HT1080 (cell line): ENCODE measurements at places on chromosomes 12 and 14.

- no peak for DNase-seq
These were observed 6.5 kb downstream of the PRICKLE1 start for GRCh38 chr12:42583016-42583415.

DNA sequence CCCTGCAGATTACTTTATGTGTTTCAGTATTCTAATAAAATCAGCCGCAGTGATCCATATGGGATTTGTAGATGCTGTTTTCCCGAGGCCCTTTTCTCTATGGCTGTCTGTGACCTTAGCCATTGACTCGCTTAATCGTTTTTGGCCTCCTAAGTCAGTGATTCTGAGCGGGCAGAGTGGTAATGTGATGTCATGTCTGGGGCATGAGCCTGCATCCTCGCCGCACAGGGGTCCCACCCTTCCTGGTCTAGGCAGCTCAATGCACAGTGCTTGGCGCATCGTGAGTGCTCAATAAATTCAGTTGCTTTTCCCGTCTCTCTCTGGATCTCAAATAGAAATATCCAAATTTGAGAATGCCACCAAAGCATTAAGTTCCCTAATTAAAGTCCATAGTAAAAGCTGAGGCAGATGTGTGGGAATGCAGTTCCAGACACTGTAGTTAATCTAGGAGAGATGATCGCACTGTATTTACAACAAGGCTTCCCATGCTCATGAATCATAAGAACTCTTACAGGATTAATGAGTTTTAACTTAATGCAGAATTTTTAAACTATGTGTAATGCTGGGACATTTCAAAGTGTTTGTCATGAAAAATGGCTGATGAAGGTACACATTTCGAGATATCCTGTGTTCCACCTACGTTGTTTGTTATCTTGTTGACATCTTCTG lies 29.3 kb downstream of the HMGA2 start:
- no peak for DNase-seq

DNA sequence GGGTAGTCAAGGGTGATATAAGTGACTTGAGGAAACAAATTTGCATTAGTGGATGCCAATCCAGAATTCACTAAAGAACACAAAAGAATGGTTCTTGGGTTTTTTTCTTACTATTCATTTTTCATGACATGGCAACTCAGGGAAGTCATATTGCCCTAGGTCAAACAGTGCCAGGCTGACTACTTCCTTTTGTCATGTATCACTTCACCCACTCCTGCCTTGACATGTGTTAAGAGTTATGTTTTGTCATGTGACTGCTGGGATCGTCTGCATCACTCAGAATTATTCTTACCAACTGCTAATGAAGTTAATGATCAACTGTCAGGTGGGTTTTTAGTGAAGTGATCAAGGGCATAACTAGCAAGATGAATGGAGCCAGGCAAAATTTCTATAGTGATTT lies 74.2 kb downstream of the PRORP start:
- DNase-seq: no peak

DNA sequence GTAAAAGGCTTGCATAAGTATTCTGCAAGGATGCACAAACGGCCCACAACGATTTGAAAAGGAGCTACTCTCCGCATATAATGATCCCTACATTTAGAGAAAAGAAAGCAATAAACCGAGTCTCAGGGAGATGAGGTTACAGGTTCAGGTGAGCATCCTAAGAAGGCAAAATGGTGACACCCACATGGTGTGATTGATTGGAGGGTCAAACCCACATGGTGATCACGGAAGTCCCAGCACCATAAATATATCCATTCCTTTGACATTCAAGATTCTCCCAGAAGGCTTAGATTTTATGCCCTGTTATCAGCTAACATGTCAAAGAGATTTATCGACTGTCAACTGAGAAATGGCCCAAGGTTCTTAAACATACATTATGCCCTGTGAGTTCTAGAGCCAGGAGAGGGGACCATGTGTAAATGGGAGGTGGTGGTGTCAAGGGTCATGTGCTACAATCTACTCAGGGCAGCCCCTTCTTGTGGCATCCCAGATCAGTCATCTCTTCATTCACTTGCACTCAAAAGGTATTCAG lies 282.2 kb downstream of the EMP1 start:
- no peak for DNase-seq

DNA sequence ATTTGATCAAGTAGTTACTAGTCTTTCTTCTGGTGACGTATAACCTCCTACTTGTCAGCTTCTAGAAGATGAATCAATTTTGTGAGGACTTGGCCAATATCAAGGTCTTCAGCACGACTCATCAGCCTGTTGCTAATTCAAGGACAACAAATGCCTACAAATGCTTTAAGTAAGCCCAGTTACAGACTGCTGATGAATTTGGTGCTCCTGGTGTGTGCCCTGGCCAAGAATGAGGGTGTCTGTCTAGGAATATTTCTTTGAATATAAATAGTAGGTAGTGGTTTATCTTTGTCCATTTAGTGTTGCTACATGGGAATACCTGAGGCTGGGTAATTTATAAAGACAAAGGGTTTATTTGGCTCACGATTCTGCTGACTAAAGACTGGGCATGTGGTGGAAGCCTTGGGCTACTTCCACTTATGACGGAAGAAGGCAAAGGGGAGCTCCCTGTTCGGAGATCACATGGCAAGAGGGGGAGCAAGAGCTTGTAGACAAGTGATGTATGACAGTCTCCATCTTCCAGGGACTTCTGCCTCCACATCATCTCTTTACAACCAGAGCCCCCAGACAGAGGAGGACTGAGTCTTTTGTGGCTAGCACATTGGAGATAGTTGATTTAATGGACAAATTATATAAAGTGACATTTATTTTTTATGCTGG lies 180.2 kb downstream of the CRADD start:
- DNase-seq: peak; percentile 20

DNA sequence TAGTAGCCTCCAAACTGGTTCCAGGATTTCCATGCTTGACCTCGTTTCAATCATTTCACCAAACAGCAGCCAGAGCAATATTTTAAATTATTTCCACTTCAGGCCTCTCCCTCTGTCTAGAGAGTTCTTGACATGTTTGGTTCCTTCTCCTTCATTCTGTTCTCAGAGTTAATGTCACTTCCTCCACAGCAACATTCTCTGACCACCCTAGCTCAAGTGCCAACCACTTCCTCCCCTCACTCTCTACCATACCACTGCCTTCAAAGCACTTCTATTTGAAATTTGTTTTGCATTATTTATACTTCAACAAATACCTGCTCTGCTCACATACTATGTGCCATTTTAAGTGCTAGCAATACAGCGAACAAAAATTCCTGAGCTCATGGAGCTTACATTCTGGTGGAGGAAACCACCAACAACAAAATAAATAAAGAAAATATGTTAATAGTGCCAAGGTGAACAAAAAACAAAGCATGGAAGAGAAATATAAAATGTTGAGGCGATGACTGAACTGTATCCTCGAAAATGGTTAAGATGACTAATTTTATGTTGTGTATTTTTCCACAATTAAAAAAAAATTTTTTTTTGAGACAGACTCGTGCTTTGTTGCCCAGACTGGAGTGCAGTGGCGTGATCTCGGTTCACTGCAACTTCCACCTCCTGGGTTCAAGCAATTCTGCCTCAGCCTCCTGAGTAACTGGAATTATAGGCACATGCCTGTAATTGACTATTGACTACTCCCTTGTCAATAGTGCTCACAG lies 17.3 kb downstream of the BAZ1A start:
- no peak for DNase-seq

GRCh38 chr12:92784356-92784755 lies 81.6 kb downstream of the PLEKHG7 start:
- no peak for DNase-seq

GRCh38 chr12:27711317-27711682 lies 668 bp downstream of the MRPS35 start:
- DNase-seq: no peak

DNA sequence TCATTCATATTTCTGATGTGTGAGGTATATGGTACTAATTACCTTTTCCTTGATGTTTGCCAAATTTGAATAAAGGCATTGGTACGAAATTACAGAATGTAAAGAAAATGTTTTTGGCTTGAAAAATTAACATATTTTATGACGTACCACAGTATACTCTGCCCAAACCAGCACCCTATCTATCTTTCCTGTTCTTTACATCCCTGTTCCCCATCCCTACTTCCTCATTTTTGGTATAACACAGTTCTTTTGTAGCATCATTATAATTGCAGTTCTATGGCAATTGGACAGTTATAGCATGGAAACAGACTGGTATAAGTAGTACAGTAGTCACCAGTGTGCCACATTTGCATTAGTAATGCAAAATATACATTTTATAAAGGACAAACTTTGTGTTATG lies 7.0 kb upstream of the CCT2 start:
- DNase-seq: no peak

- DNase-seq: no peak
These were observed 64.3 kb downstream of the DAD1 start for GRCh38 chr14:22524784-22525161.

GRCh38 chr12:41944216-41944615 lies 200.5 kb downstream of the GXYLT1 start:
- no peak for DNase-seq

DNA sequence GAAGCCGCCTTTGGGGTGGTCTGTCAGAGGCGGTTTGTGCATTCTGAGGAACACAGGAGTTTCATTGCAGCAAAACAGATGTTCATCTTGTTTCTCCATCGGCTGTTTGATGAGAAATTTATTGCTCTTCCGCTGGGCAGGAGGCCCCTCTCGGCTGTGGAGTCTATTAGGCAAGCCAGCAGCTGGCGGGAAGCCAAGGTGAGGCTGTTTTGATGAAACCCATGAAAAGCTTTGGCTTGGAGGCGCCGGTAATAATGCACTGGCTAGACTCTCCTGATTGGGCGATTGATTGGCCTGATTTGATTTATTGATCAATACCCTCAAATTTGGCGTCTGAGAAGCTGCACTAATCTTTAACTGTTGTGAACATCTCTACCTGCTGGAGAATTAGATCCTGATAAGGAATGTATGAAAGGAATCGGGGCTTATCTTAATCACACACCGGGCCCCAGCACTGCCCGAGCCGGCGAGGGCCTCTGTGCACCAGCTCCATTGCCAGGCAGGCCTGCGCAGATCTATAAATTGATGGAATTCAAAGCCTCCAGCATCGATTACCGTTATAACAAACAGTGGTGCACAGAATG lies 187.7 kb downstream of the PHETA1 start:
- DNase-seq: no peak

DNA sequence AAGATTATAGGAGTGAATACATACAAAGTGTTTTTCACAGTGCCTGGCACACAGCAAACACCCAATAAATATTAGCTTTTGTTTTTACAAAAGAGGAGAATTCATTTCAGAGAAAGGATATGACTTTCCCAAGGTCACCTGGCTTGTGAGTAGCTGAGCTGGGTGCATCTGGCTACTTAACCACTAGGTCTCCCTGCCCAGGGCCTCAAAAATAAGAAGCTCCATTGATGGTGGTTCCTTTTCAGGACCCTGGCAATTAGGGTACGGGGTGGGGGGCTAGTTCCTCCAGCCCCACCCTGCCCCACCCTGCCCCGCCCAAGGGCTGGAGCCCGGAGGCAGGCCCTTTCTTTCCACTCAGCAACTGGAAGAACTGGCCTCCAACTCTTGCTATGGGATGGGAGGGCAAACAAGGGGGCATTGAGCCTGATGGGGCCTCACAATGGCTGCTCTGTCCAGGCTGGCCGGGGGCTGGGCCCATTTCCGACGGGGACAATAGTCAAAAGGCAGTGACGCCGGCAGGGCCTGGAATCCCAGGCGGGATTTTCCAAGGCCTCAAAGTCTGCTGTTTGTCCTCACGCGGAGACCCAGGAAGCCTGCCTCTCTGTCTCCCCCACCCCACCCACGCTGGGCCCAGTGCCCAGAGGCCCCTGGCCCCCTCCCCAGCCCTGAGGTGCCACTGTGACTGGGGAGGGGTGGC lies 8.2 kb upstream of the ATG101 start:
- DNase-seq: no peak

GRCh38 chr12:100801320-100801719 lies 6.7 kb downstream of the ANO4 start:
- no peak for DNase-seq

DNA sequence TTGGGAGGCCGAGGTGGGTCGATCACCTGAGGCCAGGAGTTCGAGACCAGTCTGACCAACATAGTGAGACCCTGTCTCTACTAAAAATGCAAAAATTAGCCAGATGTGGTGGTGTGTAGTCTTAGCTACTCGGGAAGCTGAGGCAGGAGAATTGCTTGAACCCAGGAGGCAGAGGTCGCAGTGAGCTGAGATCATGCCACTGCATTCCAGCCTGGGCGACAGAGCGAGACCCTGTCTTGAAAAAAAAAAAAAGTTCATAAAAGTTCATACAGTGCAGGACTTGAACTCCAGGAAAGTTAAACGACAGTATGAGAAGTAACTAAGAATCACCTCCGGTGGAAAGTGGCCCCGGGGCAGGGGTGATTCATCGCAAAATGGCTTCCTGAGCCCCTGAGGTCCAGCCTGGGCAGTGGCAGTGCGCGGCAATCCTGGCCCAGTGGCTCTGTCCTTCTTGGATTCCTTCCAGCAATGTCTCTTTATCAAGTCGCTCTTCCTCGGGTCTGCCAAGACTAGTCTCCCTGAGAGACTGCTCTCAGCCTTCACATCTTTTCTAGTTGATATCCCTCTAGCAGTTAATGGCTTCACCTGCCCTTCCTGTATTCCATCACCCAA lies 16.7 kb upstream of the MAP1LC3B2 start:
- DNase-seq: no peak

DNA sequence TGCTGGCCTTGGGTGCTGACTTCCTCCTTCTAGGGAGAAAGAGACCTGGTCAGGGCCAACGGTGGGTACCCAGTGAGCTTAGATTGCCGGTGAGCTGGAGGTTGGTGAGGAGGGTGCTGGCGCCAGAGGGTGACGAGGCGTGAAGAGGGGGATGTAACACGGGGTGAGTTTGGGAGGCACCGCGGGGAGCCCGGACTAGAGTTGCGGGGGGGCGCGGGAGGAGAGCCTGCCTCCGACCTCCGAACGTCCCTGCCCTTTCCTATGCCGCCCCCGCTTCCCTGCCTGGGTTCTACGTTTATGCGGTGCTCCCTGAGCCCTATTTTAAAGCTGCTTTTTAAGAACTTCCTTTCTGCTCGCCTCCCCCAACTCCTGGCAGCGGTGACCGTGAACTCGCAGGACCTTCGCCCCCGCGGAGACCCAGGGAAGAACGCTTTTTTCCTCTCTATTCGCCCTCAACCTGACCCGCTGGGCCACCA lies 18.6 kb downstream of the OR6S1 start:
- DNase-seq: no peak

GRCh38 chr12:41264281-41264680 lies 76.2 kb downstream of the PDZRN4 start:
- no peak for DNase-seq

GRCh38 chr12:57750561-57751431 lies 1.3 kb downstream of the CDK4 start:
- no peak for DNase-seq

DNA sequence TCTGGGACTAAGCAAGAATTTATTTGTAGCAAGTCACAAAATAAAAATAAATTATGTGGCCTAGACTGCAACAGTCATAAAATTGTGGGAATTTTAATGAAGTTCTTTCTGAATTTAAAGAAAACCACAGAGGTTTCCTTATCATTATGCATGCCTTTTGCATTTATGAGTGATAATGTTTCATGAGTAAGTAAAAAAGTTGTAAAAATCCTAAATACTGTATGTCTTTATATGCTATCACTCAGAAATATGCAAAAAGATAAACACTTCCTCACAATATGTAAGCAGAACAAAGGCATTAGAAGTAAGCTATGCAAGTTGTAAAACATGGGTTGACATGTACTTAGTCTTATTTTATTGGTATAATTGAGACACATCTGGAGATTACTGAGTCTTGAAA lies 239.4 kb upstream of the PDE3A start:
- no peak for DNase-seq
